CD14-positive monocyte (primary cell): ENCODE measurements at places on chromosomes 16 and 17.

DNA sequence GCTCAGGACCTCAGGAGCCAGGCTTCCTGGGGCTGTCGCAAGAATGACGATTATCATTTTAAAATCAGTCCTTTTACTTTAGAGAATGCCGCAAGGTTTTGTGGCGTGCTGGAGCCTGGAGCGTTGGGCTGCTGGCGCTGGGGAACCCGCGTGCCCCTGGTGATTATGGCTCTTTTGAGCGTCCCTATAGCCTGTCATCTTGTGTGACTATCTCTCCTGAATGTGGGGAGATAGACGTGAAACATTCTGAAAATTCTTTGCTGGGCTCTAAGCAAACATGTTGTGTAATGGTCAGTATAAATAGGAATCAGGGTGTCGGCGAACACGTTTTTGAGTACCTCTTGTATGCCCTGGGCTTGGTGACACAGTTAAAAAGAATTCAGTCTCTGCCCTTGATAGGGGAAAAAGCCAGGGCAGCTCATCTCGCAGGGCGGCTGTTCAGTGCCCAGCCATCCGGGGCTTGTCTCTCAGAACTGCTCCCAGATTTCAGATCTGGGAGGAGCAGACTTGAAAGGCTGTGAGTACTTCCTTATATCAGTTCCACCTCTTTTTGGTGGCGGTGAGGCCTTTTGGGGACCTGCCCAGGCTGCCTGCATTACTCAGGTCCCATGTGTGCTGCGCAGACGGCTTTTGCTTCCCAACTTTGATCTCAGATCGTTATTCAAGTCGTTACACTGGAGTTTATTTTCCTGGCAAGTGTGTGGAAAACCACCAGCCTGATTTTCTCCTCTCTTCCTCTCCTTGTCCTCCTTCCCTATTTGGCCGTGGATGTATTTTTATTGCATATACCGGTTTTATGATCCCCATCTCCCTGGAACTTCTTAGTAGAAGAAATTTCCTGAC is 973 bp downstream of the SLC7A6 start:
- peak; percentile 74 for DNase-seq

DNA sequence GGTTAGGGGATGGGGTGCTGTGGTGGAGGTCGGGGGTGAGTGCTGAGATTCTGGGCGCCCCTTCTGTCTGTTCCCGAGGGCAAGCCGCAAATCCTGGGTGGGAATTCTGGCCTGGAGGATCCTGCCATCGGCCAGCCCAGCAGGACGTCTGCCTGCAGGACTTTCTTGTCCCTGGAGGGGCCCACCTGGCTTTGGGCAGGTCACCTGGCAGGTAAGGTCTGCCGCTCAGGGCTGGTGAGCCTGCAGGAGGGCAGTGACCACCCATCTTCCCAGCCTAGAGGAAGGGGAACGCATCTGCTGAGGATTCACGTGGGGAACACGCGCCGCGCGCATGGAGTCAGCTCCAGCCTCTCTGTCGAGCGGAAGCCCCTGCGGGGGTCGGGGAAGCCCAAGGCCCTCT is 5.4 kb downstream of the RNF222 start:
- DNase-seq = no peak

DNA sequence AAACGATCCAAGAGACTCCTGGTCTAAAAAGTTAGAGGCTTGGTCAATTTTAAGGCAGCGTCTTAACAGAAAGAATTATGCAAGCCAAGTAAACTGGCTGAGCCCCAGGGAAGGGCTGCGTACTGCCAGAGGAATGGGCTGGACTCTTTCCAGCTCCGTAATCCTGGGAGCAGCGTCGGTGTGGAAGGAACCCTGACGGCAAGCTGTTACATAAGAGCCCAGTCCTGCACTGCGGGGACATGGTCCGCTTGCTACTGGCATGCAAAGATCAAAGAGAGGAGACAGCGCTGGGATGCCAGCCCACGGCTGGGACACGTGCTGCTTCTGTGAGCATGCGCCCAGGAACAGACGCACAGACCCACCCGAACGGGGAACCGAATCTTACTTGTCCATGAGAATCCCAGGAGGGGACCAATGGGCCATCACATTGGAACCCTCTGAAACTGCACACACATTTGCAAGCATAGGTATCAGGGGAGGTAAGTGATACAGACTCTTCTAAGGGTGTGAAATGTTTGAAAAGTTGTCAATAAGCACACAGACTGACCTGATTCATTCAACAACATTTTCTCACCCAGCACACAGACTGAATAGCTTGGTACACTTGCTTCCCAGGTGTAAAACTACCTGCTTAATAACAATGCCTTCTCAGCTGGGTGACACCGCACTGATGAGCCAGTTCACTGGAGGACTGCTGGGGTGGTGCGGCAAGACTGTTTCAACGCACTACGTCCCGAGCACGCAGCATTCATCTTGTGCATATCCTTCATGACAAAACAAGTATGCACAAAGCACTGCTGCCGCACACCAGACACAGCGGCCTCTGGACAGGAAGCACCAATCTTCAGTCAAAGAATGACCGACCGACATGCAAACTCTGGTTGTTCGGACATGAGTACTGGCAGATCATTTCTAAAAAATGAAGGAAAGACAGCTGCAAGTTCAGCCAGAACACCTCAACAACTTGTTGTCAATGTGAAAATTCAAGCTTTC is 94.9 kb downstream of the ANKRD11 start:
- DNase-seq = no peak

DNA sequence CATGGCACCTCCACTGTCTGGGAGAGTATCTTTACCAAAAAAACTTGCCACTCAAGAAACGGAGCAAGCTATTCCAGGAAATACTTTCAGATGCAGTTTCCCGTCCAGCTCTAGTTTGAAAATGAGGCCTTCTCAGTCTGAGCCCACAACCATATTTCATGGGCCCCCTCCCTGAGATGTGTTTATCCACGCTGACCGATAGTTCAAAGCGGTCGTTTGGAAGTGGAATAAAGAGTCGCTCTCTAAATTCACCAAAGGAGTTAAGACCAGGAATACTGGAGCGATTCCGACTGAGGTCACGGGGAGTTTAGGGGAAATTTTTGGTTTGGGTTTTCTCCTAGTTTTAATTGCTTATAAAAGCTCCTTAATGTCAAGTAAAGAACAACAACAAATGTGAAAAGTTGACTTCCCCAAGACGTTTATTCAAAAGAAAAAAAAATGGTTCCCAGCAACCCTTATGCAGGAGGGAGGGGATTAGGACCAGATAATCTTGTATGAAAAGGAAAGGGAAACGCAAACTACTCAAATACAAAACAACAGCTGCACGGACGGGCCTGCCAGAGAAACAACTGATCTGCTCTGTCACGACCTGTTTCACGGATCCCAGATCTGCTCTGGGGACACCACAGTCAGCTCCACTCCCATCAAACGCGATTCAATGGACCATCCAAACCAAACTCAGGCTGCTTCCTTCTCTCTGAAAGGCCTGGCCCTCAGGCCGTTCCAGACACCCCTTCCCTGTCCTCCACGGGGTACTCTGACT is 77.1 kb downstream of the MRM3 start:
- DNase-seq = no peak

DNA sequence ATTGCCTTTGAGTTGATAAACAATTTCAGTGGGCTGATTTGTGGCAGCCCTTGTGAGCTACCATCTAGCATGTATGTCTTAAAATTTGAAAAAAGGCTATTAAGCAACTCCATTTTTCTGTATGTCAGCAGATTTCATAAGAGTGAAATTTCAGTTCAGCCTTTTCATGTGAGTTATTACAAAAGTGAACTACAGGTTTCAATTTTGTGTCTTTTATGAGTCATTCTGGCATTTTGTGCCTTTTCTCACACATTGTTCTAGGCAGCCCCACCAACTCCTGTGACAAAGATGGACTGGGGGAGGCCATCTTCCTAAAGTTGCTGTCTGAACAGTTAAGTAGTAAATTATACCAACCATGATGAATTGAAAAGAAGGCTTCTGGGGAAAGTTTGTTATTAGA is 52.1 kb downstream of the USP10 start:
- peak; percentile 89 for DNase-seq

GRCh38 chr16:19757762-19758595 is 39.9 kb downstream of the IQCK start:
- DNase-seq = no peak

DNA sequence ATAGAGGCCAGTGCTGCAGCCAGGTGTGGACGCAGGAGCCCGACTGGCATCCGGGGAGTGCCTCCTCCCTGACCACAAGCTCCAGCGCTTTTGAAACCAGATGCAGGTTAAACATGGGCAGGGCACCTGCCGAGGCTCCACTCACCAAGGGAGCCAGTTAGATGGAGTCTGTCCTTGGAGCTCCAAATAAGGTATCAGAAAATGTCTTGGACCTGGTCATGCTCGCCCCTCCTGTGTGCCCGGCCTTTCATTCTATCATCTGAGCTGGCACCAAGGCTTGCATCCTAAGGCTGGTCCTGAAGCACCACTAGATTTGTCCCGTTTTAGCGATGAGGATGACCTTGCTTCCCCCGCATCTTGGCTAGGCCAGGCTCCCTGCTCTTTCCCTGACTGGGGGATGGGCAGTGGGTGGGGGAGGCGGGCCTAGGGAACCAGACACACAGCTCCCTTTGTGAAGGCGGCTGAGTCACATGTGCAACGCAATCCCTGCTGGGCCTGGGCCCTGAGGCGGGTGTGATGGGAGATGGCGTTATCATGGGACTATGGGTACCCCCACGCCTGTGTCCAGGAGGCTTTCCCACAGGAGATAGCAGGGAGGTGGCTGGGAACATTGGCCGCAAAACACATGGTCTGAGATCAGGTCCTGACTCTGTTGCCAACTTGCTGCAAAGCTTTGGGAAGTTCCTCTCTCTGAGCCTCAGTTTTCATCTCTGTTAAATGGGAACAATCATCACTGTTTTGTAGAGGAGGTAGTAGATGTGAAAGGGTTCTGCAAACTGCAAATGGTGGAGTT is 5.0 kb upstream of the ADGRG1 start:
- DNase-seq = no peak

GRCh38 chr16:1308036-1308976 is 1.1 kb upstream of the UBE2I start:
- no peak for DNase-seq

DNA sequence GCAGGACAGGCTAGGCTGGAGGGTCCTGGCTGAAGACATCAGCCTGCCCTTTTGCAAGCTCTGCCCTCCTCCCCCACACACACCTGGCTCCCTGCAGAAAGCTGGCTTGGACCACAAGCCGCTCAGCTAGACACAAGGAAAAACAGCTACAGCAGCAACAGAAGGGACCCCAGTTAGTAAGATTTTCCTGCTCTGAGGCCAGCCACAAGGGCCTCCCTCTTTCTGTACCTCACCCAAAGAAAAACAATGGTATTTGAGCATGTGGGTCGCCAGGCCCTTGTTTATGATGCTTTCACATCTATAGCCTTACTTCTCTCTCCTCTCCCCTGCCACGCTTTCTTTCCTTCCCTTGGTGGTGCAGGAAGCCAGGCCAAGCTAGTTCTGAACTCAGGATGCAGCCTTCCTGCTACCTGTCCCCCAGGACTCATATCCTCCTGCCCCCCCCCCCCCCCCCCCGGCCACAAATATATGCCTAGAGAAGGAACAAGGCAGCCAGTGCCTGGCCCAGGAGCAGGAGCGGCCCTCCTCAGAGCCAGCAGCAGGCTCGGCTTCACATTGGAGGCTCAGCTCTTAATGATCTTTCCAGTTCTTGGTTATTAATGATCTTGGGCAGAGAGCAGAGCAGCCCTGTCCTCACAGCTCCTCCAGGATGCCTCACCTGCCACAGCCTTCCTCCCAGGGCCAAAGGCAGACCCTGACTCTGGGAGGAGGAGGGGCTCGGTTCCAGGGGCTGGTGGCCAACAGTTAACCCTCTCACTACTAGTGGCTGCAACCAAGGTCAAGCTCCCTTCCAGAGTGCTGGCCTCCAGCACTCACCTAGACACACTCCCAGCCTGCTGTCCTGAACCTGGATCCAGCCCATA is 19.5 kb downstream of the GRIN2C start:
- no peak for DNase-seq

- DNase-seq = no peak
These were observed 66.6 kb downstream of the CNTNAP4 start for GRCh38 chr16:76343769-76344168.
